ENCODE measurements at places on chromosomes 2 and 18. TPM values are rescaled to one million over a fixed set of nuclear protein-coding genes. Genes with fewer than 3 reads are reported as not detected.

Gene UGT1A1
- total RNA-seq: not detected

Gene CTNNA2
- total RNA-seq: not detected

Gene SNORC
- 0.46 TPM for total RNA-seq

Gene MBP
- 34.9 TPM for total RNA-seq

Gene ADD2
- total RNA-seq: 2.3 TPM

Gene PCARE
- 0.51 TPM for total RNA-seq

Gene VSNL1
- 10.4 TPM for total RNA-seq

Data from Right ventricle myocardium inferior (tissue), 1 donor.